ENCODE measurements at places on chromosomes 11 and 22. TPM values are rescaled to one million over a fixed set of nuclear protein-coding genes. Genes with fewer than 3 reads are reported as not detected.

C22orf42 gene
- total RNA-seq: not detected

RTN4RL2 gene
- 6.5 TPM for total RNA-seq

CASP4 gene
- total RNA-seq: 40.9 TPM

SLC6A5 gene
- not detected for total RNA-seq

GLYAT gene
- not detected for total RNA-seq

OR52H1 gene
- not detected for total RNA-seq

DNA sequence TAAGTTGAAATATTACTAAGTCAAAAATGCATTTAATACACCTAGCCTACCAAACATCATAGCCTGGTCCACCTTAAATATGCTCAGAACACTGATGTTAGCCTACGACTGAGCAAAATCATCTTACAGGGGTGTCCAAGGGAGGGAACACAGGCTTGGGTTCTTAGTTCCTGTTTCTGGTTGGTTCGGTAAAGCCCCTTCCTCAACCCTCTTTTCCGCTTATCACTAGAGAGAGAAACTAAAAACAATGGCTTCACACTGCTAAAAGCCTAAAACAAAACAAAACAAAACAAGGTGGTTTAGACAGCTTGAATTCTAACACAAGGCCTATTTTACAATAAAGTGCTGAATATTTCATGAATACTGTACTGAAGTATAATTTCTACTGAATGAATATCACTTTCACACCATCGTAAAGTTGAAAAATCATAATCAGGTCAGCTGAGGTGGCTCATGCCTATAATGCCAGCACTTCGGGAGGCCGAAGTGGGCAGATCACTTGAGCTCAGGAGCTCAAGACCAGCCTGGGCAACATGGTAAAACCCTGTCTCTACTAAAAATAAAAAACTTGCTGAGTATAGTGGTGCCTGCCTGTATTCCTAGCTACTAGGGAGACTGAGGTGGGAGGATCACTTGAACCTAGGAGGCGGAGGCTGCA, 118.0 kb downstream of the SIK3 start:
- DNase-seq: no peak
- H3K4me3 ChIP-seq: no peak overlapping the region
- H3K27ac ChIP-seq: no peak overlapping the region
- no peaks in the 10 kb centered on the region for H3K36me3 ChIP-seq
- H3K4me1 ChIP-seq: peaks cover 21% of the 10 kb centered on the region

DNA sequence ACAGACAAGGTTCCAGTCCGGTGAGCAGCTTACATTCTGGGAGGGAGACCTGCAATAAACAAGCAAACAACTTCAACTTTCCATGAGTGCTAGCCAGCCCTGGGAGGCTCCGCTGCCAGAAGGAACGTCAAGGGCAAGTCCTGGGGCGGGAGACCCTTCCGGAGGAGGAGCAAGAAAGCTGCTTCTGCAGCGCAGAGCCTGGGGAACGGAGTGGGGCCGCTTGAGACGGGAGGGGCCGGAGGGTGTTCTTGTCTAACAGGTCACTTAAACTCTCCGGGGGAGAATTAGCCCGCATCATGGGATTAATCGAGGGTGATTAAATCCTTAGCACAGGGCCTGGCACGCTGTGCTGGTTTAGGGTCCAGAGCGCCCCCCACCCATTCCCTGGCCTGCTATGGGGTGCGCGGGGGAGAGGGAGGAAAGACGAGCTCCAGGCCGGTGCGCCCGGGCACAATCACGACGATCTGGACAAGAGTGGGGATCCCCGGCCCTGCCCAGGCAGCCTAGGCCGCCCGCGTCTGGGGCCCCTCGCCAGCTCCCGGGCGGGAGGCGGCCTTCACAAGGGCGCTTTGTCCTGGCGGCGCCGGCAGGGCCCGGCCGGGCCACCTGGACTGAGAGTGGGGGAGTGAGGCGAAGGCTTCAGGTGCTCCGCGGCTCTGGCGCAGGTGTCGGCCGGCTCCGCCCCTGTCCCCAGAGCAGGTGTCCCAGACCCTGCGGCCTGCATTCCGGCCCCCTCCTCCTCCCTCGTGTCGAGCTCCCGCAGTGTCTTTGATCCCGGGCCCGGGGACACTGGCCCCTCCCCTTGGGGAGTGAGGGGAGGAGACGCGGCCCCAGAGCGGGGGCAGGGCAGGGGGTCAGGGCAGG, 663 bp upstream of the LARGE2 start:
- peak overlapping the region; percentile 82 for H3K4me3 ChIP-seq
- no peak overlapping the region for H3K27ac ChIP-seq
- peaks cover 3% of the 10 kb centered on the region for H3K4me1 ChIP-seq
- DNase-seq: peak; percentile 53
- H3K27me3 ChIP-seq: no peaks in the 10 kb centered on the region
- no peaks in the 10 kb centered on the region for H3K36me3 ChIP-seq

GRCh38 chr11:86608251-86608799, 64.1 kb downstream of the ME3 start:
- H3K27me3 ChIP-seq: no peaks in the 10 kb centered on the region
- H3K36me3 ChIP-seq: peaks cover 3% of the 10 kb centered on the region
- DNase-seq: peak; percentile 82
- H3K27ac ChIP-seq: peak overlapping the region; percentile 85
- H3K4me3 ChIP-seq: no peak overlapping the region

DNA sequence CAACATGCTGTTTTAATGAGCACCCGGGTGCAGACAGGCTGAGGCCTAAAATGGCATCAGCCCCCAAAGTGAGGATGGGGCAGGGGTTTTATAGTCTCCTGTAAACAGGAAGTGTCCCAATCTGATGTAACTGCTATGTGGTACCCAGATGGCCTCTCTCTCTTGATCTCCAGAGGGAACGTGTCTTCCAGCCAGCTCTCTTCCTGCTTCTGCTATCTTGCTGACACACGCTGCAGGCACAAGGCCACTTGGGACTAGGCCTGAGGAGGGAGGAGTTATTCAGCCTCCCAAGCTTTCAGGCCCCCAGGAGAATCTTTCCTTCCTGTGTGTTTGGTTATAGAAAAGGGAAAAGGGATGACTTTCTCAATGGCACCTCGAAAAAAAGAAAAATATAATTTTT, 11.4 kb upstream of the VSTM5 start:
- no peak overlapping the region for H3K4me3 ChIP-seq
- no peaks in the 10 kb centered on the region for H3K36me3 ChIP-seq

DNA sequence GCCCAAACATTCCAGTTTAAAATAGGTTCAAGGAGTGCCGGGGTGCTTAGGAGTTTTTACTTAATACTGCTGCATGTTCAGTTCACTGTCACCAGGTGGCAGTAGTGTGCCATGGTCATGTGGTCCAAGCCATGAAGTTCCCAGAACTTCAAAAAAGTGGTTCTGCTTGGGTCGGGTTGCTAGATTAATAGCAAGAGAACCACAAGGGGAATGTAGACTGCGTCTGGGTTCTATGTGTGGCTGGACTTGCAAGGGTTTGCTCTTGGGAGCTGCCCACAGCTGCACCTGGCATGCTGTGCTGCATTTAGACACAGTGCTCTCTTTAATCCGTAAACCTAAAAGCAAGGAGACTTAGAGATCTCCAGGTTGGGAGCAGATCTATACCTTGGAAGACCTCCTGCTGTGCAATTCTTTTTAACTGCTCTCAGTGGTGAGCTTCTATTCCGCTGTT, 6.5 kb upstream of the SPON1 start:
- no peak overlapping the region for H3K4me3 ChIP-seq
- peaks cover 5% of the 10 kb centered on the region for H3K4me1 ChIP-seq
- H3K27ac ChIP-seq: no peak overlapping the region
- H3K27me3 ChIP-seq: peaks cover 7% of the 10 kb centered on the region
- no peaks in the 10 kb centered on the region for H3K36me3 ChIP-seq

- no peaks in the 10 kb centered on the region for H3K4me1 ChIP-seq
- H3K36me3 ChIP-seq: no peaks in the 10 kb centered on the region
- DNase-seq: no peak
- H3K27ac ChIP-seq: no peak overlapping the region
- H3K27me3 ChIP-seq: no peaks in the 10 kb centered on the region
Observed at GRCh38 chr11:12017865-12018453, 9.5 kb upstream of the DKK3 start.

DNA sequence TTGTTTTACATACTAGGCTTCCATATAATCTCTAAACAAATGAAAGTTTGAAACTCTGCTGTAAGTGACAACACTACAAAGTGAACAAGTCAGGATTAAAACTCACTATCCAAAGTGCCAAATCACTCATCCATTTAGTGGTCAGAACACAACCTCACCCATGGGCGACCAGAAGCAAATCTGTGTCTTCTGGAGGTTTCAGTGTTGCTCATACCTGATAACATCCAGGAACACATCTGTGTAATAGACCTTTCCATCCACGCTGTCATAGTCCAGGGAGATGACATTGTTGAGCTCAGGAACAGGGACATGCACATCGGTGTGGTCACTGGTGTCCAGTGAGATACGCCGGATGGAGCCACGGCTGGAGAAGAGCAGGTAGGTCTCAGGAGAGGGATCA, 28.5 kb upstream of the CKAP5 start:
- DNase-seq: no peak
- H3K4me3 ChIP-seq: no peak overlapping the region
- H3K4me1 ChIP-seq: no peaks in the 10 kb centered on the region
- H3K27me3 ChIP-seq: no peaks in the 10 kb centered on the region
- no peak overlapping the region for H3K27ac ChIP-seq
- H3K36me3 ChIP-seq: no peaks in the 10 kb centered on the region

DNA sequence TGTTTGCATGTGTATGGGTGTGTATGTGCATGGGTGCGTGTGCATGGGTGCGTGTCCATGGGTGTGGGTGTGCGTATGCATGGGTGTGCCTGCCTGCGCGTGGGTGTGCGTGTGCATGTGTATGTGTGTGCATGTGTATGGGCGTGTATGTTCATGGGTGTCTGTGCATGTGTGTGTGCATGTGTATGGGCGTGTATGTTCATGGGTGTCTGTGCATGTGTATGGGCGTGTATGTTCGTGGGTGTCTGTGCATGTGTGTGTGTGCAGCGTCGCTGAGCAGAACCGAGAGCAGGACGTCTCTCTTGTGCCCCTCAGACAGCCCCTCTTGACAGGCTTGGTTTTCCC, 13.9 kb downstream of the IL17REL start:
- no peaks in the 10 kb centered on the region for H3K4me1 ChIP-seq
- no peak for DNase-seq
- H3K36me3 ChIP-seq: no peaks in the 10 kb centered on the region
- no peak overlapping the region for H3K27ac ChIP-seq
- H3K4me3 ChIP-seq: no peak overlapping the region

GRCh38 chr11:32500001-32500400, 64.7 kb upstream of the WT1 start:
- H3K4me1 ChIP-seq: no peaks in the 10 kb centered on the region
- no peak for DNase-seq
- no peak overlapping the region for H3K4me3 ChIP-seq

- DNase-seq: peak; percentile 29
- no peaks in the 10 kb centered on the region for H3K27me3 ChIP-seq
- no peak overlapping the region for H3K4me3 ChIP-seq
- H3K27ac ChIP-seq: no peak overlapping the region
- H3K4me1 ChIP-seq: peaks cover 3% of the 10 kb centered on the region
- H3K36me3 ChIP-seq: no peaks in the 10 kb centered on the region
Observed at GRCh38 chr11:61874377-61874809, 17.0 kb downstream of the FADS3 start.

DNA sequence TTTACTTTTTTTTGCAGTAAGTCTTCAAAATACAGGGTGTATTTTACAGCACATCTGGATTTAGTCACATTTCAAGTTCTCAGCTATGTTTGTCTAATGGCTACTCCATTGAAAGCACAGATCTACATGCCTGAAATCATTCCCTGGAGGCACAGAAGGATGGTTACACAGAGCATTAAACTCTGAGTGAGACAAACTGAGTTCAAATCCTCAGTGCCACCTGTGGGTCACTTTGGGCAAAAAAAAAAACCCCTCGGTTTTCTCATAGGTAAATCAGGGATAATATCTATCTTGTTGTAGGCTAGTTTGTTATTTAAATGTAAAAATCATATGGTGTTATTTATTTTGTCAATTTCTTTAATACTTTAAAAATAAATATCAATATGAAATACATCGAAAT, 7.7 kb downstream of the ANKRD49 start:
- no peaks in the 10 kb centered on the region for H3K4me1 ChIP-seq
- H3K36me3 ChIP-seq: peaks cover 11% of the 10 kb centered on the region
- DNase-seq: peak; percentile 15
- no peak overlapping the region for H3K4me3 ChIP-seq
- no peaks in the 10 kb centered on the region for H3K27me3 ChIP-seq

DNA sequence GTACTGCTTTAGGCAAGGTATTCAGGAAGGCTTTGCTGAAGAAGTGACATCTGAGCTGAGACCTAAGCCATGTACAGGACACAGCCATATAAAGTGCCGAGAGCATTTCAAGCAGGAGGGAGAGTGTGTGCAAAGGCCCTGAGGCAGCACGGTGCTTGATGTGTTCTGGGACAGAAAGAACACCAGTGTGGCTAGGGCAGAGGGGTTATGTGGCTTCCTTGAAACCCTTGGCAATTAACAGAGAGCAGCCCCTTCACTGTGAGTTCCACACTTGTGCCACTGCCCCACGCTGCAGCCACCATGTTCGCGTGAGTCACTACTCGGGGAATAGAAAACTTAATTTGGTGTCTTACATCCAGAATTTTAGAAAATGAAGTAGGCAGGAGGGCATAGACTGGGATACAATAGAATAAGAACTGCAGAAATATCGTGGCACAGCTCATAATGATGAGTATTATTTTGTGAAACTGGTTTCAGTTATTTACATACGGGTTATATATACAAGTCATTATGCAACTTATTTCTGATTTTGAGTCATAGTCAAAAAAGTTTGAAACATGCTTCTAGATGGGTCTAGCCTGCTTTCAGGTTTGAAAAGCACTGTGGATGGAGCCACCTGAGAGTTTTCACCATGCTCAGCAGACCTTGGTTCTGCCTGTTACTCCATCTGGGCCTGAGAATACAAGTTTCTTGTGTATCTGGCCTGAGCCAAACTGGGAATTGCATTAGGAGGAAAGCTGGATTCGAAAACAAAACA, 11.8 kb downstream of the IL10RA start:
- H3K36me3 ChIP-seq: no peaks in the 10 kb centered on the region
- H3K4me3 ChIP-seq: no peak overlapping the region
- no peak overlapping the region for H3K27ac ChIP-seq
- H3K4me1 ChIP-seq: no peaks in the 10 kb centered on the region
- peaks cover 48% of the 10 kb centered on the region for H3K27me3 ChIP-seq

DNA sequence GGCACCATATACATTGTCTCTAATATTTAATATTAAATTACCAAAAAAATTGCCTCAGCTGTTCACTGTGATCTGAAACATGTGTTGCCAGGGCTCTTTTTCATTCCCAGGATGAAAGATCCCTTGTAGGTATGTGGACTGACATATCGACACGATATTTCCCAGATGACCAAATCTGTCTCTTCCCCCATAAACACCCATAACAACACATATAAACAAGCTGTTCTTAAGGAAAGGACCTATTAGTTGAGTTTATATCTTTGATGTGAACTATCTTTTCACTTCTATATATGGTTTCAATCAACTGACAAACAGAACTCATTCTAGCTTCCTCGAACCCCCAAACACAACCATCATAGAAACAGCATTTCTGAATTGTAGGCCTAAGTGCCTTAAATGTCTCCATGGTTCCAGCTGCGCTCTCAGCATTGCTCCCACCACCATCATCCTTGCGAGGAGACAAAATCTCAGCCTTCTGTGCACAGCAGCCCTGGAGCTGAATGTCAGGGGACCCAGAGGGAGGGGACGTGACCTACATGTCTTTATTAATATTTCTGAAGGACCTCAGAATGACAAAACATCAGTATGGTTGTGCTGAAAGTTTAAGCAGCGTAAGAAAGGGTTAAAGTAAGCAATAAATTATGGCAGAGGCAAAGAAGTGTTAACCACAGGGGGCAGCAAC, 67.0 kb downstream of the ETS1 start:
- DNase-seq: no peak
- peak overlapping the region; percentile 90 for H3K27ac ChIP-seq
- no peaks in the 10 kb centered on the region for H3K27me3 ChIP-seq
- H3K36me3 ChIP-seq: no peaks in the 10 kb centered on the region
- peaks cover 71% of the 10 kb centered on the region for H3K4me1 ChIP-seq
